Sciatic nerve (tissue), 2 donors: ENCODE measurements at places on chromosomes 4 and X.

- DNase-seq = no peak
These were observed 93.8 kb upstream of the HELT start for GRCh38 chr4:184924516-184924915.

DNA sequence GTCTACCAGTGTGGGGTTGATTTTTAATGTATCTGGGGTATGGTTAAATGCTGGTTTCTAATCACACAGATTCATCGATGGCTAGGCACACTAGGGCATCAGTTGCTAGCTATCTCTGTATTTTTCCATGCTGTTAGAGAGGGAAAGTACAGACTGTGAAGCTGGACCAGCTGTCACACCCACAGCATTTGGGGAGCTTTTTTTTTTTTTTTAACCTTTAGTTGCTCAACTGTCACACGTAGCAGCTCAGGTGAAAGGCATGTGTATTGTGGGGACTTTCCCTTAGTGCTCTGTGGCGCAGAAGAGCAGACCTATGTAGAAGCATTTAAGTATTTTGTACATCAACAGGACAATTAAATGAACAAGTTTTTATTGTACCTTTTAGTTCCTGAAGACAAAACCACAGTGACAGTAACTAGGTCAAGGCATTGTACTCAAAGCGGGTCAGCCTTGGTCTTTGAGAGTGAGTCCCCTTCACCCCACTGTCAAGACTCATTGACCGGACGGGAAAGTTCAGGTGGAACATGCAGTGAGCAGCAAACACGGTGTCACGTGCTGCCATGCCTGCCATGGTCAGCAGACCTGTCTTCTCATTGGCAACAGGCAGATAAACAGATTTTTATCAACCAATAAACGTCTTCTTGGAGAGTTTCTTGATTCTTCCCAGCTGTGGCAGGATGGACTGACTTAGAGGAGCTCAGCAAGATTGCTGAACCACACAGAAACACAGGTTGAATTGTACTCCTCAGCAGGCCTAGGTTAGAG is 65.3 kb downstream of the CASP3 start:
- no peak for DNase-seq

DNA sequence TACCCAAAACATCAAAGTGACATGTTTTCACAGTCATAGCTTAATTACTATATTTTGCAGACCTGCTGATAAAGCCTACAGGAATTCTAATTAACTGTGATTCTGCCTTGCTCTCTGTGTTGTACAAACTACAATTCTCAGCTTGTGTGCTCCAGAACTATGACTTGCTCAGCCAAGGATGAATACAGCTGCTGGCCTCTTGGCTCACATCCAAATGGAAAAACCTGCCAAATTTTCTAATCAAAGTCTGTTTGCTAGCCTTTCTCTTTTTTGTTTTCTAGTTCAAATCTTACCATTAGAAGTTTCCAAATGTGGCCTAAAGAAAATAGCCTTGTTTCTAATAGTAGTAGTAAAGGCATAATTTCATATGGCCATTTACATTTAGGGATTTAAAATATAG is 1176.8 kb downstream of the FAM133A start:
- no peak for DNase-seq

GRCh38 chr4:182717788-182718583 is 199.2 kb downstream of the DCTD start:
- no peak for DNase-seq

DNA sequence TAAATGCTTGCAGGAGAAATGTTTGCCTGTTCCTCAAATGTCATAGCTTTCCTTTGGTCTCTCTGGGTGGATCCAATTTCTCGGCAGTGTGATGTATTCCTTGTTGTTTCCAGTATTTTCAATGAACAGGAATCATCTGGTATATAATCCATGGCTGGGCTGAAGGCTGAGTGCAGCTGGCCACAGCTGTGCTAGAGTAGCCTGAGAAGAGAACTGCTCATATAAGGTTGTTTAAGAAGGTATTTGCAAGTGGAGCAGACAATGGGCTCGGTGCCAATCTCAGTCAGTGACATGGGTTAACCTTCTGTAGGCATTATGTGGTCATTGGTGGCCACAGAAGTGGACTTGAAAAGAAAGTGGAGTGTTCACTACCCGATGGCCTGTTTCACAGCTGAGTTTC is 390.3 kb downstream of the SPRY1 start:
- peak; percentile 61 for DNase-seq

DNA sequence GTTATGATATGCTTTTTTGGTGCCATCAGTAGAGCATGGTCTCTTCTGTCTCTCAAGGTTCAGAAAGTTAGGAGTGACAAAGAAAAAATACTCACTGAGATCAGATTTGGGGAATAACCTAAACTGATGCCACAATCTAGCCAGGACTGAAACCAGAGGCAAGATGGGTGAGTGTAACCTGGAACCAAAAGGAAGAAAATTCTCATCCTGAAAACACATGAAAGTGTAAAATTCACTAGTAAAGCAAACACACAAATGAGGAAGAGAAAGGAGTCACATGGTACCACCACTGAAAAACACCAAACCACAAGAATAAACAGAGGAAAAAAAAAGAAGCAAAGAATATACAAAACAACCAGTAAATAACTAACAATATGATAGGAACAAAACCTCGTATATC is 96.4 kb downstream of the ANXA10 start:
- DNase-seq = no peak

GRCh38 chr4:42248972-42249371 is 96.5 kb upstream of the BEND4 start:
- no peak for DNase-seq

GRCh38 chr4:145276050-145276449 is 95.7 kb upstream of the OTUD4 start:
- no peak for DNase-seq

- DNase-seq = no peak
These were observed 35.2 kb upstream of the ARMCX4 start for GRCh38 chrX:101450085-101450484.

GRCh38 chr4:19473569-19473968 is 778.1 kb upstream of the SLIT2 start:
- DNase-seq = no peak

GRCh38 chrX:17567187-17567586 is 170.1 kb upstream of the SCML1 start:
- no peak for DNase-seq

DNA sequence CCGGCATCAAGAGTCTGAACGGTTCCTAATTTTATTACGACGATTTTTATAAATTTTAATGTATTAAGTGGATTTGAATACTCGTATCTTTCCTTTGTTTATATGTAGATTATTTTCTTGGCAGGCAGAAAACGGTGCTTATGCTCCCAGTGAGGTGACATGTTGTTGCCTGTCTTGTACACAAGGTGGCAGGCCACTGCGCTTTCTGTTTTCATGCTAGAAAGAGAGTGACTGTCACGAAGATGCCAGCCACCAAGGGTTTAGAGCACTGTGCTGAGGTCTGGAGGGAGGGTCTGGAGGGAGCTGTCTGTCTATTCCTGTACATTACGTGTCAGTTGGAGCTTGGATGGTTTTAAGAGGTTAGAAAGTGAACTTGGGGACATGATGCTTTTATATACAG is 87.7 kb downstream of the SHROOM2 start:
- no peak for DNase-seq

- no peak for DNase-seq
These were observed 545 bp downstream of the ABCE1 start for GRCh38 chr4:145098675-145099037.

DNA sequence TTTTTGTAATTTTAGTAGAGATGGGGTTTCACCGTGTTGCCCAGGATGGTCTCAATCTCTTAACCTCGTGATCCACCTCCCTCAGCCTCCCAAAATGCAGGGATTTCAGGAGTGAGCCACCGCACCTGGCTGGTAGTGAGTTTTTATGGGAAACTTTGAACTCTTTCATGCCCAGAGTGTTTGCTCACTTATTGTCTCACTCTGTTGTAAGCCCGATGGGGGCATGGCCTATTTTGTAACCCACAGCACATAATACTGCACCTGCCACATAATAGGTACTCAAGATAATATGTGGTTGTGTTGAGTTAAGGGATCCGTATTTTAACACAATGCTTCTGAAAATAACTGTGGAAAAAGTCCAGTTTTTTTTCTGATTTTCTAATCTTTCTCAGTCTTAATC is 109.6 kb upstream of the GIMD1 start:
- DNase-seq = no peak

DNA sequence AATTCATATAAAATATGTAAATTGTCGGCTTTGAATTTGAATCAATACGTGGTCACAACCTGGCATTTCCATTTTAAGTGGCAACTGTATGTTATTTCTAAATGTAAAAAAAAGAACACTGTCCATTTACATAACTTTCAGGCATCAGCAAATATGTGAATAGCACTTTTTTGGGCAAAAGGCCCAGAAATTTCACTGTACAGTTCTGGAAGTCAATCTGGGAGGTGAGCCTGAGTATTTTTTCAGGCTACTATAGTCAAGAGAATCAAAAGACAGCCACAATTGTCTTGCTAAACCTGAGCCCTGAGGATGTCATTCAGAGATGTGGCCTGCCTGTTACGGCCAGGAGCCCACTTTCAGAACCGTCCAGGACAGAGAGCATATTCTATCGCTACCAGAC is 543.9 kb upstream of the MAGEB2 start:
- no peak for DNase-seq

DNA sequence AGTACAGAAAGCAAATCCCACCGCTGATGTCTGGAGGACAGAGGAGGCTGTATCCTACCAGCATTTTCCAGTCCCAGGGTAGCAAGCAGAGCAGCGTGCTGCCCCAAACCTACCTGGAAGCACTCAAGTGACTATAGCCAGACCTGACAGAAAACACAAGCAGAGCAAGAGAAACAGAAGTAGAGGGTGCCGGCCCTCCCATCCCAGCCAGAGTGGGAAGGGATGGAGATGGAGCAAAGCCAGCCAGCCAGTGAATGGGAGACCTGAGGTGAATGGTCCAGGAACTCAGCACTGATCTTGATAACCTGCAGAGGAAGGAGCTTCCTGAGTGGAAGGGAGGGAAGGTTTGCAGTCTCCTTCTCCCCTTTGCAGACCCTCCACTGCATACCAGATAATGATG is 185.2 kb downstream of the MAML3 start:
- no peak for DNase-seq

DNA sequence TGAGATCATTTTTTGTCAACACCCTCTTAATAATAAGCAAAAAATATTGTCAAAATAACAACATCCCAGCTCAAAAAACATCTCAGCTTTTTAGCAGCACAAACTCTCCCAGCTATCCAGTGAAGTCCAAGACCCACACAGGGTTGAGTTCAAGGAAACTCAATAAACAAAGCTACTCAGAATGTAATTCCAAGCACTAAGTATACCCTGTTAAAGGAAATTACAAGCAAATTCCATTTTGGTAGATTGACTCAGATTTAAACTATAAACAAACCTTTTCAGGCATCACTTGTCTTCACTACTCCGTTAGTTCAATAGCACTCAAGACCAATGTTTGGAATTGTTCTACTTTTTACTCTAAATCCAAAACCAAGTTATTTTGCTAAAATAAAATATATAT is 506.0 kb upstream of the INTU start:
- no peak for DNase-seq

DNA sequence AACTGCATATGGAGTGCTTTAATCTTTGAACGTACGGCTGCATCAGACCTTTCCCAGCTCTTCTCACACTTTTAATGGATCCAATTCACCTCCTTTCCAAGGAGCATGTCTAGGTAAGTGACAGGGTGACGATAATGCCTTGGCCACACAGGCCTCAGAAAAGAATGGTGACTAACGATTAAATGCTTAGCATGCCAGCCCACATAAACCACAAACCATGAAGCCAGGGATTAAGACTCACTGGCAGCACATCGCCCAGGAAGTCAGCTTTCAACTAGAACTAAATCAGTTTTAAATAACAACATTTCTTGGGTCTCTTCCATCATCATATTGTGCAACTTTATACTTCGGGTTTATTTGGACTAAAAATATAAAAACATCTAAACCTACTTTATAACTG is 28.7 kb downstream of the INPP4B start:
- no peak for DNase-seq

DNA sequence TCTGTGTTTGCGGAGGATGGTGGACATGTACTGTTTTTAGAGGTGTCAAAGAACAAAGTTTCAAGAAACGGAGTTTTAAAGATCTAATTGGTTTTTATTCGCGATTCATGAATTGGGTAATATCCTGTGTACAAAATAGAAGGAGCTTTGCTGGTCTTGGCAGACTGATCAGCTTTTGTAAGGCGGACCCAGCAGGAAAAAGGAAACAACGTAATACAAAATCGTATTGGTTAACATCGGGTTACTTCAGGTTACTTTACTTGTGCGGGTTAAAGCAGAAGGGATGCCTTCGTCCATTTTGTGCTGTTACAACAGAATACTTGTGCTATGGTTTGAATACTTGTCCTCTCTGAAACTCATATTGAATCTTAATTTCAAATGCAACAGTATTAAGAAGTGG is 11.4 kb upstream of the NYX start:
- no peak for DNase-seq

GRCh38 chrX:150581093-150581775 is 12.8 kb downstream of the MTM1 start:
- no peak for DNase-seq

DNA sequence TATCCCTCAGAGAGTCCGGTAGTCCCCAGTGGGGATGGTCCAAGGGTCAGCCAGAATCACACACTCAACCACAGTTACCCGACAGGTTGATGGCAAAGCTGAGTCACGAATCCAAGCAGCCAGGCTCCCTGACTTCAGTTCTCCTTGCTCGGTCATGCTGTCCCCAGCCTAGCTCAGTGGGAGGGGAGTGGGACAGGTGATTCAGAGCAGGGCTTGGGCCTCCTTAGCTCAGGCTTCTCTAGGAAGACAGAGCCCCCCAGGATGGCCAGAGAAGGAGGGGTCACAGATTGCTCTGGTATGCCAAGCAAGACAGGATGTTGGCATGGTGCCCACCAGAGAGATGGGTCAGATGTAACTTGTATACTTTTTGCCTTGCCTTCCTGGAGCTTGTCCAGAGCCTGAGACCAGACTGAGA is 66.5 kb downstream of the EFNB1 start:
- DNase-seq = peak; percentile 76

DNA sequence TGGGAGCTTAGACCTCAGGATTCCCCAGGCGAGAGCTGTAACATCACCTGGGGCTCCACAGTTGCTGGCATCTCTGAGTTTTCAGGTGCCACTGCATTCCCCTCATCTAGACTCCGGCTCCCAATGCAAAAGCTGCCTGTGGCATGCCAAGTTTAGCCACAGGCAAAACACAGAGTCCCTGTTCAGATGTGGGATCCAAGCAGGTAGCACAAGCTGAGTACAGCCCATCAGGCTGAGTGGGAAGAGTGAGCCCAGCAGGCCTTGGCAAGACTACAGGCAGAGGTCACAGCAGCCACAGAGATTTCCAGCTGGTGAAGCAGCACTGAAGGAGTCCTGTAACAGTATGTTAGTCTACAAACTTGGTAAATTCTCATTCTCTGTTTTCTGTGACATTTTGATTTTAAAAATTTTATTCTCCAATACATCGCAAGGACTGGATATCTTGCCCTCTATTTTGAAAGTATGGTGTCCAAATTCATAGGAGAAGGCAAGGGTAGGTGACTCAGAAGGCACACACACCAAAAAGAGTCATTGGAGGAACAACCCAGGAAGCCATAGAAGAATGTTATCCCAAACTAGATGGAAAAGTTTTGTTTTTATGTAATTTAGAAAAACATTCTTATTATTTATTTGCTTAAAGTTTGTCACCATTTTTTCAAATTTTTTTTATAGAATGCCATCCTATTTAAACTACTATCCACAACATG is 13.6 kb upstream of the CXCL2 start:
- no peak for DNase-seq
